ENCODE measurements at places on chromosomes 7 and 10.

DNA sequence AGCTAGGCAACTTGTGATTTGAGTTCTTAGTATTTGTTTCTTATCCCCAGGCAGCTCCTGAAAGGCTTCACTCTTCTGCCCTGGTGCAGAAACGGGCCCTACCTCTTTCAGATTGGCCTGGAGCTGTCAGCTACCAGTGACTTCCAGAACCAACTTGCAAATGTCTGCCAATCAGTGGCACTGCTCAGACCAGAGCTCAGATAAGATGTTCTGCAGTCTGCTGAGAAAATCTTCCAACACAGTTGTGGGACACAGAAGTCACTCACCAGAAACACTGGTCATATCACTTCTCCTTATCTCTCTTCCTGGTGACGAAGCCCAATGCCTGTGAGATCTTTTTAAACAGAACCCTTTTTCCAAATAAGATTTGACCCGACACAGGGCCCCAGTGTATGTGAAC lies 81.9 kb upstream of the DUSP5 start:
- DNase-seq = no peak

GRCh38 chr7:4763794-4764185 lies 11.6 kb upstream of the AP5Z1 start:
- DNase-seq = no peak

DNA sequence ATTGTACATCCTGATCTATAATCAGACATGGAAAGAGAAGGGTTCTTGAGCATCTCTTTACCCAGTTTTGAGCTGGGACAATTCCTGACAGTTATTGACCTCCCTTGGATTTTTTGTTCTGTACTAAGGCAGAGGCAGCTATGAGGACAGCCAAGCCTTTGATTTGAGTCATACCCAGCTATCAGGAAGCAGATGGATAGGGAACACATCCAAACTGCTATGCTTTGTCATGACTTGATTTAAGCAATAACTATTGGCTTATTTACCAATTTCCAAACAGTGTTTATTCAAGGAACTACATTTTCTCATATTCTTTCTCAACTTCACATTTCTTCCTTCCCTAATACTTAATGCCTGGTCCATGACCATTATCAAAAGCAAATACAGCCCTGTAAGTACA lies 396.4 kb upstream of the STEAP1 start:
- no peak for DNase-seq

DNA sequence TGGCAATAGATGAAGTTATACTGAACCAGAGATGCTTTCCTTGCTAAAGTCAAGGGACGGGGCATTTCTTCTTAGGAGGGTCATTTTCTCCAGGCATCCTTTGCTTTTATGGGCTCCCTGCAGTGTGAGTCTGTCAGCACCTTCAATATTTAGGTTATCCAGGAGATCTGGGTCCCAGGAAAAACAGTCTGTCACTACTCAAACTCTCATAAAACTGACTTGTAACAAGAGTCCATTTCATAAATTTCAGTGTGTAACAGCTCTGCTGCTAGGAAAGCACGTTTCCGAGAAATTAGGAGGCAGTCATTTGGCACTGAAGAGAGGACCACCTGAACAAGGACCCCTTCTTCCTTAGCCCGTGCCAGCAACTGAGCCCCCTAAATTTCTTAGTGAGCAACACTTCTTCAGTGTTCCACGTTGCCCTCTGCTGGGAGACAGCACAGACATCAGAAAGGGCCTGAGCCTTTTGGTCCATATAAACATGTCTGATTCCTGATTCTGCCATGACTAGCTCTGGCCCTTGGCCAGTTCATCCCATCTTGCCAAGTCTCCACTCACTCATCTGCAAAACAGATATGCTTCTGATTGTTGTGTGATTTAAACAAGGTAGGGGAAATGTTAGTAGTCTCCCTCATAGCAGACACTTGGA lies 7.2 kb downstream of the GCC1 start:
- DNase-seq = no peak

DNA sequence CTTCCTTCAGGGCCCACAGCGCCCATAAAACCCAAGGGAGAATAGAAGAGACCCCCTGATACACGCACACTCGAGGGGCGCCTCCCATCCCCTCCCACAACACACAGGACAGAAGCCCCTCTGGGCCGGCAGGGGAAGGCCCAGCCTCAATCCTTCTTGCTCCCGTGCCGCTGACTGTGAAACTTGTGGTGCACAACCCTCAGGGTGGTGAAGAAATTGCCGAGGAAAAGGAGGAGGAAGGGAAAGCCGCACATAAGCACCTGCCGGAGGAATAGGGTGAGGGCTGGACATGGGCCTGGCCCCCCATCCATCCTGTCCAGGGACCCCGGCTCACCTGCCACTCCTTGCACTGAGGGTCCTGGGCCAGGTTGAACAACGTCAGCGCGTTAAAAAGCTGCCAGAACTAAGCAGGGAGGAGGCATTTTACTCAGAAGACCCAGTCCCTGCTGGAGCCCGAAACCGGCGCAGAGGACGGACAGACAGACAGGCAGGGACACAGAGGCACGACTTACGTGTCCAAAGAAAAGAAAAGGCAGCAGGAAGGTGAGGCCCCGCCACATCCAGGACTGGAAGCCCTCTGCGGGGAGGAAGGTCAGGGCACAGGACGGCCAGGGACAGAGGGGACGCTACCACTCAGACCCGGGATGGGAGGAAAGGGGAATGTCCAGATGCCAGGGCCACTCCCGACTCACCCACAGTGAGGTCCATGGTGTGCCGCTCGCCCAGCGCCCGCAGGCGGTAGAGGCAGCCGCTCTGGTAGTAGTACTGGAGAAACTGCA lies 7.2 kb downstream of the TMEM120A start:
- no peak for DNase-seq

- no peak for DNase-seq
Measured at GRCh38 chr10:123327896-123328295, 173.7 kb downstream of the BUB3 start.

GRCh38 chr7:18064242-18064838 lies 36.7 kb upstream of the PRPS1L1 start:
- DNase-seq = no peak

- DNase-seq = no peak
Measured at GRCh38 chr10:20970044-20970443, 72.9 kb upstream of the NEBL start.

DNA sequence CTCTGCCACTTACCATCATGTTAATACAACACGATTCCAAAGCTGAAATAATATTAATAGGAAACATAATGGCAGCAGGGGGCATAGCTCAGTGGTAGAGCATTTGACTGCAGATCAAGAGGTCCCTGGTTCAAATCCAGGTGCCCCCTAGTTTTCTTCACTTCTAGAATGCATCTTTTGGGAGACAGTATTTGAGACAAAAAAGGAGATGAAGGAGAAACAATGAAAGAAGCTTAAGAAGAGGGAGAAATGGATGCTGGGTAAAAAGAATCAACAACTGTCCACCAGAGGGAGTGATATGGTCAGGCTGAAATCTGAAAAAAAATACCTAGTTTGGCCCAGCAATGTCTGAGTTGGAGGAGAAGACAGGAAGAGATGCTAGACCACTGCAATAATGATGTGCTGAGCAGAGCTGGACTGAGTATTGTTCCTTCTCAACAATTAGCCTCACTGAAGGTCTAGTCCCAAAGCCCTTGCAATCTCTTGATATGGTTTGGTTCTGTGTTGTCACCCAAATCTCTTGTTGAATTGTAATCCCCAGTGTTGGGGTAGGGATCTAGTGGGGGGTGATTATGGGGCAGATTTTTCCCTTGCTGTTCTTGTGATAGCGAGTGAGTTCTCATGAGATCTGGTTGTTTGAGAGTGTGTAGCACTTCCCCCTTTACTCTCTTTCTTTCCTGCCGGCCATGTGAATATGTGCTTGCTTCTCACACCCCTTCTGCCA lies 48.3 kb downstream of the ZNF783 start:
- no peak for DNase-seq

DNA sequence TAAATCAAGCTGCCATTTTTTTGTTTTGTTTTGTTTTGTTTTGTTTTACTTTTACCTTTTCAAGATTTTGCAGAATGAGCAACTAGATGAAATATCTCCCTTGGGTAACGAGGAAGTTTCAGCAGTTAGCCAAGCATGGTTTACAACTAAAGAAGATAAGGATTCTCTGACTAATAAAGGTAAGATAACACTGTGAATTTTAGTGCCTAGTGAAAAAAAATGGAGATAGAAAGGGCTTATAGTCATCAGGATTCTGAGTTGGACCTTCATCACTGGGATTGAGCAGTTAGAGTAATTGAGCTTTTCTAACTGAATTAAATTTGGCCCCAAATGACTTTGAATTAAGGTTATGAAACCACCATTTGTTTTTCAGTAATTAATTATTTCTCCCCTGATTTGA lies 21.2 kb downstream of the DMTF1 start:
- no peak for DNase-seq

DNA sequence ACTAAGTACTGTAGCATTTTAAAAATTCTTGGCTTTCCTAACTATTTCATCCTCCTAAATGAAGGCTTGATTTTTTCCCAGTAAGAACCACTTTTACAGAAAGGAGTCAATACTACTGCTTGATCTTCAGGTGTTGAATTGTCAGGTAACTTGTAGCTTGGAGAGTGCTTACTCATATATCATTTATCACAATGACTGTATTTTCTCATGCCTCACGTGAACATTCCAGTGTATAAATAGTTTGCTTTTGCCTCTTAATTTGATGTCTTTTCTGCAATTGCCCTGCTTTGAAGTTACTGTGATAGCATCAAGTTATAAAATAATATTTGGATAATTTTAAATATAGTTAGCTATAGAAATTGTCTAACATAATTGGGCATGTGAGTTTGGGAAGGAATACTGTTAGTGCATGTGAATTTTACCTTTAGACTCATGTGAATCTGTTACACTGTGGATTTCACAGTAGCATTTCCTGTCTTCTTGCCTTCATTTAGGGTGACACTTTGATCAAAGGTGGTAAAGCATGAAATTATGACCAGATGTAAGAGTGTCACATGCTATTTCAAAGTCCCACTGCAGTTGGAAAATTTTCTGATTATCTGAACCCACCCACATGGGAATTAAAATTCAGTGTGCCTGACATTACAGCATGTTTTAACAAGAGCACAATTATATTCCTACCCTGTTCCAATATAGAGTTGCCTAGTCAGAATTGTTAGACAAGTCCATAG lies 962.8 kb downstream of the DNAJB9 start:
- DNase-seq = no peak

DNA sequence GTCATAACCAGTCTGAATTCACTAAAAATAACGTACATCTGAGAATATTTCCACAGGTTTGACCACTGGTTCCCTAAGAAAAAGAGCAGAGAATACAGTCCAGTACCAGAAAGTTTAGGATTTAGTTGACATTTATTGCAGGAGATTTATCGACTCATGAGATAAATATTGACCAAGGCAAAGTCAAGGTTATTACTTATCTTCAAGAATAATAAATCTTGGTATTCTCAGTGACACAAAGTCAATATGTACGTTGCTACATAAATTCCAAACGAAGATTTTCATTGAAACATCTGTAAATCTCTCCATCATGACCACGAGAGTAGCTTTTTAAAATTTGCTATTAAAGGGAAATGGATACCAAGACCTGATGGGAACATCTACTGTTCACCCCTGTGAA lies 39.4 kb upstream of the GRB10 start:
- no peak for DNase-seq

DNA sequence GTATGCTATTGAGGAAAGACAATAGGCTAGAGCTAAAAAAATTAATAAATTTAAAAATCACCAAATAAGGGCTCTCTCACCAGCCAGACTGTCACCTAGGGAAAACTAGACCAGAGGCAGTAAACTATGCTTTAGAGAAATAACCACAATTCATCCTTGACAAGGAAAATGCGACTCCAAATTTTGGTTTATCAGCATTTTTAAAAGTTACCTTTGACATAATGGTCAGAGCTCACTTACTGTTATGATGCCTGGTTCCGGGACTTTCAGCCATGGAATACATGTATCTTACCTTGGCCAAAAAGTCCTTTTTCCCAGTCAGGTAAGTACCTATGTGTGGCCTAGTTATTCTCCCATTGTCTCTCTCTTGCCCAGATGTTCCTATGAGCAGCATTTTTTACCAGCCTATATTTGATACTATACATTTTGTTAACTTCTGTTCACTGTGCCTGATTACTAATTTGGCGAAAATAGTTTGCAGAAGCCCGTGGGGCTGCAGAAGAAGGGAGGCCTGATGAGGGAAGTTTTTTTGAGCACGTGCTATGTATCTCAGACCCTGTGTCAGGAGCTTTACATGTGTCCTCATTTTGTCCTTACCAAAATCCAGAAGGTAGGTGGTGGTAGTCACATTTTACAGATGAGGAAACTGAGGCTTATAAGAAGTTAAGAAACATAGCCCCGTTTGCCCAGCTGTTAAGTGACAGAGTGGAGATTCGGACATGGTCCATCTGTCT lies 149.7 kb downstream of the CELF2 start:
- no peak for DNase-seq

- no peak for DNase-seq
Measured at GRCh38 chr10:35564341-35564968, 40.7 kb upstream of the GJD4 start.

DNA sequence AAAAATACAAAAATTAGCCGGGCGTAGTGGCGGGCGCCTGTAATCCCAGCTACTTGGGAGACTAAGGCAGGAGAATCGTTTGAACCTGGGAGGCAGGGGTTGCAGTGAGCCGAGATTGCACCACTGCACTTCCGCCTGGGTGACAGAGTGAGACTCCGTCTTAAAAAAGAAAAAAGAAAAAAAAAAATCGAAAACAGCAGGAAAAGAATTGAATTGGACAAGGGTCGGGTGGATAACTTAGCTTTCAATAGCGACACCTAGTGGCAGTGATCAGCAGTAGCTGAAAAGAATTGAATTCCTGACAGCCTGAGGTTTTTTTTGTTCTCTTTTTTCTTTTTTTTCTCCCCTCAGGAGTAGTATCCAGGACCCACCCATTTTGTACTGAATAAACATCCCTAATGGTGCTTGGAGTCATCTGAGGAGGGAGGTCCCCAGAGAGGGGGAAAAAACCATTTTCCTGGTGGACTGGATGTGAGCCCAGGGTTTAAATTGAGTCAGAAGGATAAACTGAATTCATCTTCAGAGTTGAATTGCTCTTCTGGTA lies 55.1 kb downstream of the CYCS start:
- DNase-seq = peak; percentile 43

DNA sequence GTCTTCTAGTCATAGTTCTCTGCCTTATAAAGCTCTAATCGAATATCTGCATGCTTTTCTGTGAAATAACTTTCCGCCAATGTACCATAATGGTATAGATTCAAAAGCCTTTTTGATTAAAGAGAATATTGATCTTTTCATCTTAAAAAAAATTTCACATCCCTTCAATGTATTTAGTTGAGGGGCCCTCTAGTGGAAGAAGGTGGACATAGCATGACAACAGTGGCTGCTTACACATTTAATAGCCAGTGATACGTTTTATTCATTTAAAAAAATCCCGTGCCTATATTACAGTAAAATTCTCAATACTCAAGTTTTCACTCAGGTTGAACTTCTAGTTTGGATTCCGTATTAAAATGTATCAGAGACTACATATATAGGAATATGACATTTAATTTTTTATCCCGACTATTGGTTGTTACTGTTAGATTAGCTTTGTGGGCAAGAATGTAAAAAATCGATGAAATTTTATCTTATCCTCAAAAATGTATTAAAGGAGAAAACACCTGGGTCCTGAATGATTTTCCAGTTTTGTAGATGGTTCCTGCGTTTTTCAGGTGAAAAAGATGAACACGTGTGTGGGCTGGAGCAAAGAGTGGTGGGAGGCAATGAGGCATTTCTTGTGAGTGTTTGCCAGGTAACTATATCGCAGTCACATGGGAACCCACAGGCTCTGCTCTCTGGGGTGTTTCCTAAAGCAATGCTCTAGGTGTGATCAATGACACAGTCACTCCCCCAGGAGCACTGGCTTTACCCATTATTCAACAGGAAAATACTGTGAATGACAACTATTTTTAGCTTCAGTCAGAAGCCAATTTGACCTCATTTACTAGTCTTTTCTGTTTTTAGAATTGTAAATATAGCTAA lies 24.1 kb upstream of the PNLIP start:
- DNase-seq = no peak

GRCh38 chr10:70125918-70126552 lies 6.6 kb downstream of the AIFM2 start:
- no peak for DNase-seq

Data from activated T-cell treated with anti-CD3 and anti-CD28 coated beads, Interleukin-2, amount 50 U/mL, for 24 hours (primary cell).